ENCODE measurements at places on chromosomes 7 and 10. TPM values are rescaled to one million over a fixed set of nuclear protein-coding genes. Genes with fewer than 3 reads are reported as not detected.

The EN2 gene
- total RNA-seq: not detected

The STX1A gene
- total RNA-seq: 16.6 TPM

The MTG1 gene
- total RNA-seq: 46.9 TPM

The IDI2 gene
- not detected for total RNA-seq

The BAIAP2L1 gene
- 3.0 TPM for total RNA-seq

The SPDYE2 gene
- not detected for total RNA-seq

- DNase-seq: no peak
Measured at GRCh38 chr7:116863936-116864500, 1.6 kb downstream of the CAPZA2 start.

- DNase-seq: peak; percentile 77
Measured at GRCh38 chr7:101315336-101315735, 6.3 kb downstream of the IFT22 start.

GRCh38 chr10:73730153-73730906, 13.8 kb upstream of the SEC24C start:
- peak; percentile 95 for DNase-seq

GRCh38 chr10:129307141-129307540, 159.9 kb upstream of the MGMT start:
- no peak for DNase-seq

GRCh38 chr7:101319401-101319800, 2.2 kb downstream of the IFT22 start:
- DNase-seq: no peak

DNA sequence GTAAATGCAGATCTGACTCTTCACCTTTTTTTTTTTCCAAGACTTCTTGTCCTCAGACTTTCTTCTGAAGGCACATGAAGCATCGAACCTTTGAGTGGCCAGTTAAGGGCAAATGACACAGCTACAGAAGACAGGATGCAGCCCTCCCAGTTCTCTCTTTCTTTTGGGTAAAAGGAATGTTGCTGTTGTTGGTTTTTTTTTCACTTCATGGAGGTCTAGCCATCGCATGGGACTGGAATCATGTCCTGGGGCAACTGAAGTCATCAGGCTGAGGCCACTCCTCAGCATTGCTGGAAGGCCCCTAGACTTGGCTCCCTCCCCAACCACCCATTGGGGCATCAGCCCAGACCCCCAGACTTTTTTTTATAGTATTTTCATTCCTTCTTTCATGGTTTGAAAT, 896.5 kb downstream of the SORCS1 start:
- no peak for DNase-seq

DNA sequence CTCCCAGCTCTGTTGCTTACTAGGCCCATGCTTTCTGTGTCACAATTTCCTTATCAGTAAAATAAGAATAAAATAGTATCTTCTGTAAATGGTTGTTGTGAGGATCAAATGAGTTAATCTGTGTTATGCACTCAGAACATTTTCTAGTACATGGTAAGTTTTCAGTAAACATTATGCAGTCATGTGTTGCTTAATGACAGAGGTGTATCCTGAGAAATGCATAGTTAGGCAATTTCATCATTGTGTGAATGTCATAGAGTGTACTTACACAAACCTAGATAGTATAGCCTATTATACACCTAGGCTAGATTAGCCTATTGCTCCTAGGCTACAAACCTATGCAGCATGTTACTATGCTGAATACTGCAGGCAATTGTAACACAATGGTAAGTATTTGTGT, 4.4 kb downstream of the PTTG1IP2 start:
- DNase-seq: no peak

DNA sequence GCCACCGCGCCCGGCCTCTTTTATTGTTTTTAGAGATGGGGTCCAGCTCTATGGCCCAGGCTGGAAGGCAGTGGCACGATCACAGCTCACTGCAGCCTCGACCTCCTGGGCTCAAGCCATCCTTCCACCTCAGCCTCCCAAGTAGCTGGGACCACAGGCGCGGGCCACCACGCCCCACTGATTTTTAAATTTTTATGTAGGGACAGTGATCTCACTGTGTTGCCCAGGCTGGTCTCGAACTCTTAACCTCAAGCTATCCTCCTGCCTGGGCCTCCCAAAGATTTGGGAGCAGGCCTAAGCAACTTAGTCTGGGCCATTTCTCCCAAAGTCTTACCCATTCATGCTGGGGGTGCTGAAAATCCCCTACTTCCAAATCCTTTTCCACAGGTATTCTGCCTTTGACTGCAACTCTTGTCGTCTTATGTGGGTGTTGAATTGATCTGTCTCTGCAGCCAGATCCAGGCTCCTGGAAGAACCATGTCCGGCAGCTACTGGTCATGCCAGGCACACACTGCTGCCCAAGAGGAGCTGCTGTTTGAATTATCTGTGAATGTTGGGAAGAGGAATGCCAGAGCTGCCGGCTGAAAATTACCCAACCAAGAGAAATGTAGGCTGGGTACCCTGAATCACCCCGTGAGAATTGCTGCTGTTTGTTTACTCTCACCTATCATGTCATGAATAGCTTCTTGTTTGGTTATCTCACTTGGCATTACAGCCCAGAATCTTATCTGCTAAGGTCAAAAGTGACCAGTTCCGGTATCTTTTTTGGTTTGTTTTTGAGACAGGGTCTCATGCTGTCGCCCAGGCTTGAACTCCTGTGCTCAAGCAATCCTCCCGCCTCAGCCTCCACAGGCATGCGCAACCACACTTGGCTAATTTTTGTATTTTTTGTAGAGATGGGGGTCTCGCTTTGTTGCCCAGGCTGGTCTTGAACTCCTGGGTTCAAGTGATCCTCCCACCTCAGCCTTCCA, 1.1 kb downstream of the ZDHHC4 start:
- DNase-seq: no peak

DNA sequence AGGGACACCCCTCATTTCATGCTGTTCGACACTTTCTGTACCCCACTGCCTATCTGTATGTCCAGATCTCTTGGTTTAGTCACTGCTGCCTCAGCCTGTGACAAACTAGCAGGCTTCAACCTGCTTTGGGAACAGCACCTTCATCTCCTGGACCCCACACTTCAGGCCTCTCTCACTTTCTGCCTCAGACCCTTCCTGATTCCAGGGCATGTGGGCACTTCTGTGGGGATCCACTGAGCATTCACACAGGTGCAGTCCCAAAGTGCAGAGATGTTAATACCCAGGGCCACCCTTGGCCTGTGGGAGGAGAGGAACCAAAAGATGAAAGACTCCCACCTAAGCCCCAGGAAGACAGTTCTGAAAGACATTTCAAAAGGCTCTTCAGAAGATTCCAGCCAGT, 29.4 kb upstream of the C10orf71 start:
- no peak for DNase-seq

DNA sequence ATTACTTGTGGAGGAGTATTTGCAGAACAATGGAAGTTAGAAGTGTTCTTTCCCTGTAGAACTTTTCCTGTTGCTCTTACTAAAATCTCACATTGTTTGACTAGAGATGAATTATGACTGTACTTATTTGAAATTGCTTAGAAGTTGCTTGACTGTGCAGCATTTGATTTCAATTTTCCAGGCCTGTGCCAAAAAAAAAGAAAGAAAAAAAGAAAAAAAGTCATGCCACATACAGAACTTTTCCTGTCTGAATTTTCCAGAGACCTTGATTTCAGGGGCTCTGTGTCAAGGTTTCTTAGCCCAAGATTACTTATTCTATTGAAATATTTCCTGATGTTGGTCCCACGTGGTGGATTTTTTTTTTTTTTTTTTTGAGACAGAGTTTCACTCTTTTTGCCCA, 3.5 kb upstream of the FAM171A1 start:
- no peak for DNase-seq

GRCh38 chr10:43825421-43825820, 176.7 kb upstream of the ZNF32 start:
- DNase-seq: no peak

DNA sequence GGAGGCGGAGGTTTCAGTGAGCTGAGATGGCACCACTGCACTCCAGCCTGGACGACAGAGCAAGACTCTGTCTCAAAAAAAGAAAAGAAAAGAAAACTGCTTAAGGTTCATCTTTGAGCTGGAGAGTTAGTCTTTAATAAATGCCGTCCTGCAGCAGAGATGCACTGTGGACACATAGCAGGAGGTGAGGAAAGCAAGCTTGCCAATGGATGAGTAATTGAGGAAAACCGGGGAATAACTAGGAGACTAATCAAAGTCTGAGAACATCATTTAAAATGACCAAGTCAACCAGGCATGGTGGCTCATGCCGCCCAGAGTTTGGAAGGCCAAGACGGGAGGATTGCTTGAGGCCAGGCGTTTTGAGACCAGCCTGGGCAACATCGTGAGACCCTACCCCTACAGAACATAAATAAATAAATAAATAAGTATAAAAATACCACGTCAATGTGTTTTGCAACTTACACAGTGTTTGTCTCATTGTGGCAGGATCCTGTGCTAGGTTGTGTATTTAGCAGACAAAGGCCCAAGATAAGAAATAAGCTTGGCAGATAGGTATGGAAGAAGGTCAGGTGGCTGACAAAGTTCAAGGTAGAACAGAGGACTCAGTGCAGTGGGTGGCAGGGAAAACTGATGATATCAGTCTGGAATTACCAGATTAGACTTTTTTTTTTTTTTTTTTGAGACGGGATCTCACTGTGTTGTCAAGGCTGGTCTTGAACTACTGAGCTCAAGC, 115.7 kb upstream of the KMT2C start:
- no peak for DNase-seq
